NCI-H1436 treated with DMSO at 0.1 percent for 48 hours (cell line): ENCODE measurements at places on chromosomes 3 and 15.

GRCh38 chr15:39538936-39539335 is 41.9 kb upstream of the THBS1 start:
- DNase-seq = no peak

GRCh38 chr3:71441217-71441924 is 142.2 kb downstream of the FOXP1 start:
- DNase-seq = no peak

DNA sequence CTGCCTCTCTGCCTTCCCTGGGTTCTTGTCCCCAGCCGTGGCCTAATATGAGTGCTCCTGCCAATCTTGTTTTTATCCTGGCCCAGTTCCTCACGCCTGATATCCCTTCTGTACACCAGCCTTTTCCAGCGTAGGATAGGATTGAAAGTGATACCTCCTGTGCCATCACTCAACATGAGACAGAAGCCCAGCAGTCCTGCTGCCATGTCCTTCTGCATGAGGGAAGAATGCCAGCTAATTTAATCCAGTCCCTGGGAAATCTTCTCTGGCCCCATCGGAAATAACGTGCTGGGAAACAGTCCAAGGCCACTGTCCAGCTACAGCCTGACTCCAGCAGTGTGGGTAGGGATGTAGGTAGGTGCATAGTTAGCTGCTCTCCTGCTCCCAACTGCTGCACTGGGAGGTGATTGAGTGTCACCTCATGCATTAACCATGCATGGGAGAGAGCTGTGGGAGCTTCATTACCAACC is 92.0 kb upstream of the TPM1 start:
- DNase-seq = no peak

GRCh38 chr3:147409143-147410115 is at the start of gene ZIC1:
Gene ZIC1, plus strand, starts transcription at chr3:147409365. Its CDS starts 748 bp downstream, at chr3:147410113.
- DNase-seq = no peak

DNA sequence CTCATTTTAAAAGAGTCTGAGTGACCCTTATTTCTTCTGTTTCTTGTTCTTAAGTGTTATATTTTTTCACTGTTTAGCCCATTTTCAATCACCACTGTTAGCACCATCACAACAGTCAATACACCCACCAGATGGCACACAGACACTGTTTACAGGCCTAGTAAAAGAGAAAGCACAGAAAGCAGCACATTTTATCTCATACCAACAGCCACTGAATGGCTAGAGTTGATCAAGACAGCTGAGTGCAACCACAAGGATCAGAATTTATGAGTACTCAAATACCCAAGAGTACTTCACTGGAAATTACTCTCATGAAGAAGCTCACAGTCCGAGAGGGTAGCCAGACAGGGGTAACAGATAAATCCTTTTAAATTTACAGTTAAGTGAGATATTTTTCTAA is 127.0 kb downstream of the TFDP2 start:
- DNase-seq = no peak

DNA sequence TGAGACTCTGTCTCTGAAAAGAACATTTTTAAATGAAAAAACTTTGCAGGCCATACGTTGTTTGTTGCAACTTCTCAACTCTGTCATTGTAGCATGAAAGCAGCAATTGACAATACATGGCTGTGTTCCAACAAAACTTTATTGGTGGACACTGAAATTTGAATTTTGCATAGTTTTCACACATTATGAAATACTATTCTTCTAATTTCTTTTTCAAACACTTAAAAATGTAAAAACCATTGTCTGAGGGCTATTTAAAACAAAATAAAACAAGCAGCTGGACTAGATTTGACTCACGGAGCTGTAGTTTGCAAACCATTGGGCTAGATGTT is 18.5 kb upstream of the CSTA start:
- DNase-seq = no peak

DNA sequence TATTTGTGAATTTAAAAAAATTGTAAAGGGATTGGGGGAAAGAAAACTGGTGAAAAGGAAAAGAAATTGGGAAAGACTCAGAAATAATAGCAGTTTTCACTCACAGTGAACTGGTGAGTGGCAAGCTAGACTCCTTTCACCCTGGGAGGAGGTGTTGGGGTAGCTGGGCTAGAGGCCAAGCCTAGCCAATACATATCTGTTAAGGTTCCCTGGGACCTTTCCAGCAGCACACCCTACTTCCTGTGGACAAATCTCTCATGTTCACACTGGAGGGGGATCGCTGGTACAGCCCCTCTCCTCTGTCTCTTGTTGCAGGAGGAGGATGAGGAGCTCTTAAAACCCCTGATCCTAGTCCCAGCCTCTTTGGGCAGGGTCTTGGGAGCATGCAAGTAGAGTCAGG is 3.7 kb upstream of the RPP25 start:
- DNase-seq = no peak

GRCh38 chr3:59925946-59926345 is 876.1 kb upstream of the CFAP20DC start:
- DNase-seq = no peak

- DNase-seq = no peak
Measured at GRCh38 chr3:159818997-159819500, 169.6 kb upstream of the IL12A start.

- DNase-seq = no peak
Measured at GRCh38 chr3:53671961-53672299, 174.3 kb downstream of the CHDH start.

GRCh38 chr15:31483053-31483985 is 156.7 kb downstream of the KLF13 start:
- no peak for DNase-seq

GRCh38 chr15:80856400-80856799 is 77.2 kb downstream of the CEMIP start:
- DNase-seq = no peak

DNA sequence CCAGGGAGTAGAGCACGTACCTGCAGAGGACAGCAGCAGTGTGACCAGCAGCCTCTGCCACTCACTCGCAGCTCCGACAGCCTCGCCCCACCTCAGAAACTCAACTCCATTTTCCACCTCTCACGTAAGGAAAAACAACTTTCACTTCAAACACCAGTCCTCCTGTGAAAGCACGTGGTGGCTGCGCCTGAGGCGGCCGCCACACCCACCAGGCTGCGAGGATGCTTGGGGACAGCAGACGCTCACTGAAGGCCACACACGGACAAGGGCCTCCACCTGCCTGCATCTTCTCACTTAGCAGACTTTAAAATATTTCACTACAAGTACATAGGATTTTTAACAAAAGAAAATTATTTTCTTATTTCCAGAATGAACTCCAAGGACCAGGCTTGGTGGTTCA is 67.9 kb downstream of the CYFIP1 start:
- DNase-seq = no peak

- DNase-seq = no peak
Measured at GRCh38 chr3:134432236-134432635, 53.5 kb downstream of the ANAPC13 start.
